Ecto neural progenitor cell (in vitro differentiated cells): ENCODE measurements at places on chromosomes 2 and 18.

DNA sequence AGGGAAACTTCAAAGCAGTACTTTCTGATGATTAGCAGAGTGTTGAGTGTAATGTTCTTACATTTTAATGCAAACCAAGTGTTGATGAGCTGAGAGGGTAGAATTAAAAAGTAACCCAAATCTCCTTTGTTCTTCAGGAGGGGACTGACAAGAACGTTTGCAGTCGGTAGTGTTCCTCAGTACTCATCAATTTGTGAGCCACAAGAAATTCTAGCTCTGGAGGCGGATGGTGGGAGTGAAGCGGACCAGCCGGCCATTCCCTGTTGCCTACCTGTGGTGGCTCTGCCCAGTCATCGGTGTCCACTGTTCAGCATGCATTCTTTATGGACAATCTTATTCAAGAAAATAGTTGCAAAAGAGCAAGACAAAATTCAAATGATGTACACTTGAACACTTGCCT lies 438.6 kb upstream of the POU3F3 start:
- no peak for DNase-seq

GRCh38 chr2:227642656-227643055 lies 23.9 kb upstream of the SCYGR5 start:
- no peak for DNase-seq

GRCh38 chr2:238856713-238857567 lies 9.1 kb downstream of the TWIST2 start:
- no peak for DNase-seq

GRCh38 chr2:231803501-231804138 lies 17.4 kb downstream of the COPS7B start:
- no peak for DNase-seq

DNA sequence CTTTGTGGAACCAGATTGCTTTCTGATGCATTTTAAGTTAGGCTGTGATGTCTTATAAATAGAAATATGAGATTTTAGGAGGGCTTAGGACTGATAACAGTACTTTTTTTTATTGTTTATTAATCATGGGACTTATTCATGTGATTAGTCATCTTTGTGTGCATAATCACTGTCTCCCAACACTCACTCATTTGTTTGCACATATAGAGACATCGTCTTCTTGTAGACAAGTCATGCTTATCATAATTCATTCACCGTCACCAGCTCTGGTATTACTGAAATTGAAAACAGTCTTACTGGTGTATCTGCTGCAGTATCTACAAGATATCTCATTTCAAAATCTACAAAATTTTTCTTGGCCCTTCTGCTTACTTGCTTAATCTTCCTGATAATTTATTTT lies 45.8 kb downstream of the WDR7 start:
- no peak for DNase-seq

- no peak for DNase-seq
Measured at GRCh38 chr2:160737247-160737646, 243.6 kb upstream of the RBMS1 start.

GRCh38 chr2:215949991-215950404 lies 63.4 kb downstream of the MREG start:
- DNase-seq, result no peak

DNA sequence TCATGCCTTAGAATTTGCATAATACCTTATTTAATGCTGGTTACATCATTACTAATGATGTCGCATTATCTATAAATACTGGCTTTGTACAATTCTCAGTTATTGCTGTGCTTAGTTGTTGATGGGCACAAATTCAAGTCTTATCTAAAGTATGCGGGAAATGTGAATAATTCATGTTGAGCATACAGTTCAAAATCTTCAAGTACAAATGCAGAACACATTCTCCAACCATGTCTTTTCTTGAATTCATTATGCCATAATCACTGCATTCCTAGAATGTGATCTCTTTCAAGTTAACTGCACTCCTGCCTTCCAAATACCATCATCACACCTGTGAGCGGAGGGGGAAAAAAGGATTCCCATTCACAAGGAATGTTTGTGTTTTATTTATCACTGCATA lies 337.0 kb downstream of the MBD2 start:
- DNase-seq, result no peak

- no peak for DNase-seq
Measured at GRCh38 chr18:61549889-61550288, 216.7 kb downstream of the CDH20 start.

DNA sequence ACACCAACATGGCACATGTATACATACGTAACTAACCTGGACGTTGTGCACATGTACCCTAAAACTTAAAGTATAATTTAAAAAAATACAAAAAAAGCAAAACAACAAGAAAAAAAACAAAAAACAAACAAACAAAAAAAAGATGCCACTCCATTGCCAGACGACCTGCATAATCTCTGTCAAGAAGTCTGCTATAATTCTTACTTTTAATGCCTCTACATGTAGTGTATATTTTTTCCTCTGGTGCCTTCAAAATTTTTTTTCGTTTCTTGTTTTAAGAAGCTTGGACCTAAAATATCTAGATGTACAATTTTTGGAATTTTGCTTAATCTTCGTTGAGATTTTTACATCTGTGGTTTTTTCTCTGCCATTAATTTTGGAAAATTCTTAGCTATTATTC lies 235.6 kb upstream of the ZNF521 start:
- DNase-seq, result no peak

- no peak for DNase-seq
Measured at GRCh38 chr2:201974171-201975100, 59.2 kb upstream of the FZD7 start.

GRCh38 chr18:34947711-34948125 lies 93.5 kb upstream of the MAPRE2 start:
- DNase-seq, result no peak

GRCh38 chr2:216195565-216196029 lies 86.4 kb downstream of the XRCC5 start:
- DNase-seq, result no peak

DNA sequence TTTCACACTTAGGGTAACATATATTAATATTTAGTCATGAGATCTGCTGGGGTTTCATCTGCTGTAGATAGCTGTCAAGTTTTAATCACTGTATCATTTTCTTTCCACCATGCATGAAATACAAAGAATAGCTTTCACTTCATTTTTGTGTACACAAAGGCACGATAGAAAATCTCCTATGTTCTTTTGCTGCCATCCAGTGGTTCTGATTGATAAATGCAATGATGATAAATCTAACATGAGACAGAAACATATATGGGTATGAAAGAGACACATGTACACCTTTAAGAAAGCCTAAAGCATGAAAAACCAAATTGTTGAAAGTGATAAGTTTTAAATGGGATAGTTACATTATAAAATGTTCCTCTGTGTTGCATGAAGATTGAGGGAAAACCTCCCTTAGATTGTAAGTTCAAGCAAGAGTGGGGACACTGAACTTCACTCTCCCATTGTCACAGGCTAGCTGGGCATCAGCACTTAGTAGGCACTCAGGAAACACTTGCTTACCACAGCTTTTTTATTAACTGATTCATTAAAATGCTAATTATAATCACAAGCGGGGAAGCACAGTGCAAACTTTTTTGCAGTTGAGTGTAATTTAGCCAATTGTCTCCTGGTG lies 31.2 kb downstream of the C1D start:
- no peak for DNase-seq

- no peak for DNase-seq
Measured at GRCh38 chr2:176514276-176514675, 245.0 kb downstream of the MTX2 start.

GRCh38 chr18:1412655-1413322 lies 508.1 kb downstream of the ADCYAP1 start:
- no peak for DNase-seq

DNA sequence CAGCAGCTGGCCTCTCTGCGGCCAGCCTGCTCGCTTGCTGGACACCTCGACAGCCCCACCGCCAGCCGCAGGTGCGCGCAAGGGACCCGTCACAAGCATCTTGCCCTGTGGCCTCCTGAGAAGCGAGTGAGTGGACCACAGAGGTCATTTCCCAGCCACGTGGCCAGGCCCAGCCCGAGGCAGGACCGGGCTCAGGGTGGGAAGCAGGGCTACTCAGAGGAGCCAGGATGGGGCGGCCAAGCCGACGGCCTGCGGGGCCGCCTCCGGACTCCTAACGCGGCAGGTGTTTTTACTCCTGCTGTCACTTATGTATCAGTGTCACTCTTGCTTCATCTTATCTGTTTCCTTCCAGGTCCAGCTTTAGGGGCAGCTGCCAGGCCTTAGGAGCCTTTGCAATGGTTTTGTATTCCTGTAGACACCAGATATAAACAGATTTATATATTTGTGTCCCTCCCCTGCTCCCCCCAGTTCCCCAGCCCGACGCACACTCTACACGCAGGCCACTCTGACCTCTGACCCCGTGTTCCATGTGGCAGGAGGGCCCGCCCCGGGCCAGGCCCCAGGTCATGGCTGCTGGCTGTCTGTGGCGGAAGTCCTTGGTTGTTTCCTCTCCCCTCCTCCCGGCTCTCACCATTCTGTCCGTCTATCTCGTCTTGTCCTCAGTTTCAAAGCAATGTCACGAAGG lies 236.4 kb downstream of the ATAD2B start:
- DNase-seq, result no peak

DNA sequence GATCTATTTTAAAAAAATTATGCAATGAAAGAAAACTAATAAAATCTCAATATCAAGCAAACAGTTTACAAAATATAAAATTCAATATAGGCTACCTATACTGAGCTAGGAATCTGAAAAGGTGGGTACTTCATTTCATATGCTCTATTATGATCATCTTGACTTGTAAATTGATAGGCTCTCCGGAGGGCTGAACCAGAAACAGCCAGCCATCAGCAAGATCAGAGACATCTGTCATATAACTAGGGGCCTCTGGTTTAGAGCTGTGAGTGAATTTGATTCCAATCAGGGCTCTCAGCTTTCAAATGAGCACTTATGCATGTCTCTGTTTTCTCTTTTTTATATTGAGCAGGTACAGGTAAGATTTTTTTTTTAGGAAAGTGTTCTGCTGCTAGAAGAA lies 114.2 kb downstream of the SPHKAP start:
- DNase-seq, result no peak

- DNase-seq, result no peak
Measured at GRCh38 chr18:35572644-35573043, 8.9 kb upstream of the GALNT1 start.

GRCh38 chr2:6934345-6934744 lies 17.1 kb downstream of the RNF144A start:
- DNase-seq, result no peak

- DNase-seq, result no peak
Measured at GRCh38 chr18:23460285-23461273, 7.5 kb downstream of the RIOK3 start.

GRCh38 chr2:65264821-65265670 lies 37.4 kb downstream of the ACTR2 start:
- no peak for DNase-seq

DNA sequence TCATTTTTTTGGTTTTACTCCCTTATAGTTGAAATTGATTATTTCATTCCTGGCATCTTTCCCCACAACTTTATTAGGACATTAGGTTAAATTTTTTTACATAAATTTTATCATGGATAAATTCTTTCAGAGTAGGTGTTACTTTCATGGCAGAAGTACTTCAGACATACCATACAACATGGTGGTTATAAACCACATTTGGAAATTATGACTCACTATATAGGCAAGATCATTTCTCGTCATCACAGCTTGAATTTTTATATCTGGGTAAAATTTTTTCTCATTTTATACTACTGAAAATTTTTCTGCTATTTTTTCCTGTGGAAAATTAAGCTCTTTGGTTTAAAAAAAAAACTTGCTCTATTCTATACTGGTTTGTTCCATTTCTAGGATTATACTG lies 111.9 kb upstream of the COL5A2 start:
- DNase-seq, result no peak

- peak; percentile 95 for DNase-seq
Measured at GRCh38 chr2:26401739-26402541, at the start of gene DRC1. Gene DRC1, plus strand, starts transcription at chr2:26401920. Its CDS starts 70 bp downstream, at chr2:26401990.

GRCh38 chr18:72232644-72233043 lies 311.5 kb downstream of the CBLN2 start:
- DNase-seq, result no peak

DNA sequence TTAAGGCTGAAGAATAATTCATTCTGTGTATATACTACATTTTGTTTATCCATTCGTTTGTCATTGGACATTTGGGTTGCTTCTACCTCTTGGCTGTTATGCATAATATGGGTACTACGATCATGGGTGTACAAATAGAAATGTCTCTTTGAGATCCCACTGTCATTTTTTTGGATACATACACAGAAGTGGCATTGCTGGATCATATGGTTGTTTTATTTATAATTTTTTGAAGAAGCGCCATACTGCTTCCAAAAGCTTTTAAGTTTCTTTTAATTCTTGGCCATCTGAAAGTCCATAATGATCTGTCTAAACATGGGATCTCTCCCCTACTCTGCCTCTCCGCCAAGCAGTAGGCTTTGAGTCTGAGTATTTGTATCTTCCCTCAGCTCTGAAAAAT lies 18.6 kb downstream of the PPM1B start:
- DNase-seq, result no peak

DNA sequence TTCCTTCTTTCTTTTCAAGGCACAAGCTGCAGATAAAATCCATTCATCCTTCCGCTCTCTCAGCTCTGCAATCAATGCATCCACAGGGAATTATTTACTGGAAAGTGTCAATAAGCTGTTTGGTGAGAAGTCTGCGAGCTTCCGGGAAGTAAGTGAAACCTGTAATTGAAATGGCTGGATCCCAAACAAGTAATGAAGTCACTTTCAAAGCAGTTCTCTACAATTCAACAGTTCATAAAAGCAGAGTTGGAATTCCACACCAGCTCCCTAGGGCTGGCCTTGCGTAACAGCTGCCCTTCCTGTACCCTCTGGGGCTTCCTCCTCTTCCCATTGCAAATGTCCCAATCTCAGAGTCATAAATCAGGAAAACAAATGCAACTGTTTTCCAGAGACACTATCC lies 9.6 kb downstream of the SERPINB2 start:
- no peak for DNase-seq

DNA sequence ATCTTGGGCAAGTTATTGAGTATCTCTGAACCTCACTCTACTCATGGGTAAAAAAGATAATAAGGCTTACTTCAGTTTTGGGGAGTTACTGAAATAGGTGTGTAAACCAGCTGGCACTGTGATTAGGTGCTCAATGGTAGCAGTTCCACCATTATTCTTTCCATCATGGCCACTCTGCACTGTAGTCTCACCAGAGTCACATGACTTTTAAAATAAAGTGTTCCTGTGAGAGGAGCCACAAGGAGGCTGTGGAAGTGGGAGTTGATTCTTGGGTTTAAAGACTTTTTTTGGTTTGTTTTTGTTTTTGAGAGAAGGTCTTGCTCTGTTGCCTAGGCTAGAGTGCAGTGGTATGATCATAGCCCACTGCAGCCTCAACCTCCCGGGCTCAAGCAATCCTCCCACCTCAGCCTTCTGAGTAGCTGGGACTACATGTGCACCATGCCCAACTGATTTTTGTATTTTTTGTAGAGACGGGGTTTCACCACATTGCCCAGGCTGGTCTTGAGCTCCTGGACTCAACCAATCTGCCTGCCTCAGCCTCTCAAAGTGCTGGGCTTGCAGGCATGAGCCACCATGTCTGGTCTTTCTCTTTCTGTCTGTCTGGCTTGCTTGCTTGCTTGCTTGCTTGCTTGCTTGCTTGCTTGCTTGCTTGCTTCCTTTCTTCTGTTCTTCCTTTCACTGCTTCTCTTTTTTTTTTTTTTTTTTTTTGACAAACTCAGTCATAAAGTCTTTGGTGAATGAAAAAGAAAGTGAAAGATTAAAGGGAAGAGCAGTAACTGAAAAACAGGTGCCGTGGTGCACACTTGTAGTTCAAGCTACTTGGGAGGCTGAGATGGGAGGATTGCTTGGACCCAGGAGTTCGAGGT lies 21.2 kb upstream of the ACVR1 start:
- DNase-seq, result no peak

- no peak for DNase-seq
Measured at GRCh38 chr18:75083761-75084160, 125.2 kb downstream of the PTGR3 start.
